ENCODE measurements at places on chromosomes 4 and X.

DNA sequence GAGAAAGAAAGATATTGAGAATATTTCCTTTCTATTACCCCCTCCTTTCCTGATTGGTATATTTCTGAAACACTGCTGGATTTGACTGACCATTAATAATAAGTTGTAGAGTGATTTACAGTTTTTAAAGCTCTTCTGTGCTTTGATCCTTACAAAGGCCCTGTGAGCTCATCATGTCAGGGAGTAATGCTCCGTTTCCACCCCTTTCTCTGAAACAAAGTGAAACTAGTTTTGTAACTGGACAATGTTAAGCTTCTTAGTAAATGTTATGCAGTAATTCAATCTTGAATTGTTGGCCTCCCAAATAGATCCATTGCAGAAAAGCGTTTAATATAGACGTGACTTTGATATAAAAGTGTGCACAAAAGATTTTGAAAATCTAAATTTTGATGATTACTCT, 190.1 kb upstream of the GNPDA2 start:
- DNase-seq = no peak

- no peak for DNase-seq
These were observed 51.6 kb downstream of the NFKB1 start for GRCh38 chr4:102552781-102553180.

DNA sequence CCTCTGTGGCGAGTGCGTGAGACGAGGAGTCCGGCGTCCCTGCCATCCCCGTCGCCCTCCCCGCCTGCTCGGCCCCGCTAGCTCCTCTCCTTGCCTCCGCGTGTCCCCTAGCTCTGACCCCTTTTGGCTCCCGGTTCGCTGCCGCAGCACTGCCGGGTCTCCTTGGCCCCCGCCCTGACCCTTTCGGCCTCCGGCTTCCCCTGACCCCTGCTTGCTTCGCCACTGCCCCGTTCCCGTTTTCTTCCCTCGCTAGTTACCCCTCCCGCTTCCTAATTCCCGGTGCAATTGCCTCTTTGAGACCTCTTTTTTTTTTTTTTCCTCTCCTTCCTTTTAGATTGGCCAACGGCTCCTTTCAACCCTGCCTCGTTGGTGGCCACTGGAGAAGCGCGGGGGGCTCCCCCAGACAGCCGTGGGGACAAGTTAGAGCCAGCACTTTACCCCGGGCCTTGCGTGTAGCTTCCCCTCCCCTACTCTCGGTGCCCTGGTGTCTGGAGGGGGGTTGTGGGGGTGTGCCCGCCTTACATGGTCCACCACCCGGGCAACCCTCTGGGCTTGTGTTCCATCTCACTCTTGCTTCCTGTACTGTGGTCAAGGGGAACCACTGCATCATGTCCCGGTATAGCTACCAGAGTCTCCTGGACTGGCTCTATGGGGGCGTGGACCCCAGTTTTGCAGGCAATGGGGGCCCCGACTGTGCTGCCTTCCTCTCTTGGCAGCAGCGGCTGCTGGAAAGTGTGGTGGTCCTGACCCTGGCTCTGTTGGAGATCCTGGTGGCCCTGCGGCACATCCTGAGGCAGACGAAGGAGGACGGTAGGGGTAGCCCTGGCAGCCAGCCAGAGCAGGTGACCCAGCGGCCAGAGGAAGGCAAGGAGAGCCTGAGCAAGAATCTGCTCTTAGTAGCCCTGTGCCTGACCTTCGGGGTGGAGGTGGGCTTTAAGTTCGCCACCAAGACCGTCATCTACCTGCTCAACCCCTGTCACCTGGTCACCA, 548 bp downstream of the TMEM164 start:
- no peak for DNase-seq

DNA sequence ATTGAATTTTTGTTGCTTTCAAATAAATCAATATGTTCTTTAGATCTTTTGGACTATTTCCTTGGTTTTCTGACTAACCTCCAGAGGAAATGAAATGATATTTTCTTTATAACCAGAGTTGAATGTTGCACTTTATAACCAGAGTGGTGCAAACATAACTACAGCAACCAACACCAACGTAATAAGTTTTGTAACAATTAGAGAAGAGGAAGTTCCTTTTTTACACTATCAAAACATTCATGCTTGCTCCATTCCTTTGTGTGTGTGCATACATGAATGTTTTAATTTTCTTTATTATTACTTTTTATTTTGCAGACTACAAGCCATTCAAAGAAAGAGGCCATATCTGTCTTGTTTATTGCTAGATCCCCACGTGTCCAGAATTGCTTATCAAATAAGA, 193.0 kb upstream of the PPP3CA start:
- no peak for DNase-seq

- no peak for DNase-seq
These were observed 12.5 kb downstream of the HPF1 start for GRCh38 chr4:169745291-169745690.

GRCh38 chrX:23662187-23662586, 5.1 kb upstream of the PRDX4 start:
- no peak for DNase-seq

DNA sequence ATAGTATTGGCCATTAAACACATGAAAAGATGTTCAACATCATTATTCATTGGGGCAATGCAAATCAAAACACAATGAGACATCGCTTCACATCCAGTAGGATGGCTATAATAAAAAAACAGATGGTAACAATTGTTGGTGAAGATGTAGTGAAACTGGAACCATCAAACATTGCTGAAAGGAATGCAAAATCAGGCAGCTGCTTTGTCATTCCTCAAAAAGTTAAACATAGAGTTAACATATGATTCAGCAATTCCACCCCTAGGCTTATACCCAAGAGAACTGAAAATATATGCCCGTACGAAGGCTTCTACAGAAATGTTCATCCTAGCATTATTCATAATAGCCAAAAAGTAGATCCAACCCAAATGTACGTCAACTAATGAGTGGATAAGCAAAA, 144.0 kb upstream of the NAP1L5 start:
- no peak for DNase-seq

DNA sequence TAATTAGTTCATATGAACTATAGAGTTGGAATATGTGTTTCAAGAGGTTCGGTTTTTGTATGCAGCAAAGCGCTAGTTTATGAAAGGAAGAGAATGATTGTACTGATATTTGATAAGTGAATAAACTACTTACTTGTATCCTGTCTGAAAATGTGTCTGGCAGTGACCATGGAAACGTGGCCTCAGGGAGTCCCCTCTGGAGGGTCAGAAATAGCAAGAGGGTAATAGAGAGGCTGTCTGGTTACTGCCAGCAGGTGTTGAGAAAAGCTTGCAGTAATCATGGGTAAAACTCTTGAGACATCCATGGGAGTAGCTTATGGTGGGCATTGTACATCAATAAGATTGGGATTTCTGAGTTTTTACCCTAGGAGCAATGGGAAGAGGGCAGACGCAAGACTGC, 77.1 kb downstream of the DCLK2 start:
- DNase-seq = no peak

DNA sequence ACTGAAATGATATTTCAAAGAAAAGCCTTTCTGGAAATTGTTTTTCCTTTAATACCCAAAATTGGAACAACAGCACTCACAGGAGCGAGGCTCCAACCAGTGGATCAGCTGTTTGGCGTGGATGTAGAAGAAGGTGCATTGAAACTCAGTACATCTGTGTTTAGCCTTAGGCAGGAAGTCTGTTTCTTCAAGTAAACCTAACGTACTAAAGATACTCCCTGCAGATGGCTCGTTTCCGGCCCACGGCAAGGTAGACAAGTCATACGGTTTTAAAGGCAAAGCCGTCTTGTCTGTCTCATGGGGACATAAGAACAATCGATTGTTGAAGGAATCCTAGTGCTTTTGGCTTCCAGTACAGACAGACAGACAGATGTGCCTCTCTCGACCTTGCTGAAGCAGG, 50.0 kb upstream of the CLCN4 start:
- peak; percentile 24 for DNase-seq

DNA sequence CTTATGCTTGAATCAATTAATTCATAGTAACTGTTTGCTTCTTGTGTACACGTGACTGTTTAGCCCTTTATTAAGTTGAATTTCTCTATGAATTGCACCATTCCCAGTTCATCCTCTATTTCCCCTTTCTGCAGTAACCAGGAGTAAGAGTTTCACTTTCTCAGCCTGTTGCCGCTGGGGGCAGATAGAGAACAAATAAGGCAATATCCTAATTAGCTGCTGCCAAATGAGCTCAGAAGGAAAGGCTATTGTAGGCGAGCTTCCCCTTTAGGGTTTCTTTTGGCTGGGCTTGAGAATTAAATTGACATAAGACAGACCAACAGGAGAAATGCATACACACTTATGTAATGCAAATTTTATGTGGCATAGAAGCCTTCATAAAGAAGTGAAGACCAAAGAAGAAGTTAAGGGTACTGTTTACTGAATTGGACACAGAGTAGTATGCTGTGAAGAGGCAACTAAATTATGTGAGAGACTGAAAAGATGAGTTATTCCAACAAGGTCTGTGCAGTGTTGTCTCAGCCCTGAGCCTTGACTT, 1594.7 kb downstream of the TECRL start:
- DNase-seq = no peak

DNA sequence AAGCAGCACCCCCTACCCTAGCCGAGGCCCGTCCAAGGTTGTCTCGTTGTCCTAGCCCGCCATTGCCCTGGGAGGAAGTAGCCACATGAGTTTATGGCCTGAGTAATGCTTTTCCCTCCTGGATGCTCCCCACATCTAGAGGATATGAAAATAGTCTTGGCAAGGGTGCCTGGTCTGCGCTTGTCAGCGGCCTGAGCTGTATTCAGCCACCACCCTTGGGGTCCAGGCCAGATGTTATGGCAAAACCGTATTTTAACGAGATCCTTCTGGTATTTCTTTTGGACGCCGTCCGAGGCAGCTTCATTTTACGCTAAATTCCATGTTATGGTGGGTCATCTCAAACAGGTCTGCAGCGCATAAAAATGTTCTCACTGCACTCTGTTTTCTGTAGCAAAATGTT, 89.3 kb downstream of the GPR143 start:
- no peak for DNase-seq

DNA sequence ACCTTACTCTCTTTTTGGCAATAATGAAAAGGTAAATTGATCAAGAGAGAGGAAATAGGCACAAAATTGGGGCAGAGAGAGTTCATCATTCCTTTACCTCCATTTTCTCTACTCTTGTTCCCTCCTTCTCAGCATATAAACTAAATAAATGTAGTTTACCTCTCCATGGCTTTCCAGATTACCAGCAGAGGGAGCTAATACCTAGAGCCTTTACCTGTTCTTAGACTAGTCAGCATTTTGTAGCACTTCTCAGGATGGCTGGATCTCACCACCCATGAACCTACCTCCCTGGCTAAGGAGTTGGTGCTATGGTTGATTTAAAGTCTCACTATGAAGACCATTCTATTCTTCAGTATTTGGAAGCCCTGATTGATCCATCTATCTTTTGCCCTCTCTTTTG, 15.7 kb downstream of the OFD1 start:
- DNase-seq = no peak

- DNase-seq = no peak
These were observed 96.5 kb upstream of the MAOA start for GRCh38 chrX:43559644-43560043.

DNA sequence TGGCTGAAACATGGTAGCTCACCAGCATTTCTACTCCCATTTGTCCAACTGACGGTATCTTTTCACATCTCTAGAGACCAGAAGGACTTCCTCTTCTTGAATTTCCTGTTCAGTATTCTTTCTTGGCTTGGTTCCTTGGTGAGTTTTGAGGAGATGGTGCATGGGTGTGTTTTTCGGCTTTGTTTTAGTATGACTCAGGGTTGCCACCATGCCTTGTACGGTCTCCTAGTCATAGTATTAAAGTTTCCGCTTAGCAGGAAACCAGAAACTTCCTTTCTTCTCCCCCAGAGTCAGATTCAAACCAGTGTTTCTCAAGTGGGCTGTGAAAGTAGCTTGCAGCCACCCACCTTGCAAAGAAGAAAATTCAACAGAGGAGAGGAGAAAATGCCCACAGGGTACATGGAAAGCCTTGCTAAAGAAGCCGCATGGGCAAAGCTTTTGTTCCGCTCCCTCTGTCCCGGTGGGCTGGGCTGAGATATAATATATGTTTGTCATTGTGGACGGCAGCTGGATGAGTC, 5.7 kb downstream of the CD99 start:
- DNase-seq = peak; percentile 44

DNA sequence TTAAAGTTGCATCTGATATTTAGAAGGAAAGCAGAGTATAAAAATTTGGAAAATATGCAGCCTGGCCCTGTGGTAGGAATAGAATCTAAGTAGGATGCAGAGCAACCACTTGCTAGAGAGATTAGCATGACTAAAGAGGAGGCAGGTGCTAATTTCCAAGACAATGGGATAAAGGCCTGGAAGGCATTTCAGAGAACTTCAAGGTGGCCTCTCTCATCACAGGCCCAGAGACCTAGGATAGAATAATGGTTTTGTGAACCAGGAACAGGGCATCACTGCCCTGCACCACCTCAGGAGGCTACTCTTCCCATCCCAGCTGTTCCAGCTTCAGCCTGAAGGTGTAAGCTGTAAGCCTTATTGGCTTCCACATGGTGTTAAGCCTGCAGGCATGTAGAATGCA, 621.7 kb upstream of the HS3ST1 start:
- no peak for DNase-seq

GRCh38 chr4:108342325-108342970, 173.7 kb upstream of the LEF1 start:
- DNase-seq = no peak

DNA sequence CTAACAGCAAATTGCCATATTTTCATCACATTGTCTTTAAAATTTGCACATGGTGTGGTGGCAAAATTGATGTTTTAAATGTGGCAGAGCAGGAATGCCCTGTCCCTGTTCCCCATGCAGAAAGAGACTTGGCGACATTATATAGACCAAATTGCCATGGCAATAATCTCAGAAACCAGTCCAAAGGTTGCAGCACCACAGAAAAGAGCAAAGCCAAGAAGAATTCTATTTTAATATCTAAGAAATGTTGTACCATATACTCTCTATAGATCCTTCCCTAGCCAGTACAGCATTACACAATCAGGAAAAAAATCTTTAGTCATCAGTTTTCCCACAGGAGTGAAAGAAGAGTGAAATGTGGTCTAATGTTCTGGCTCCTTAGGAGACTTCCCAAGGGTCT, 80.0 kb downstream of the UGT2B28 start:
- no peak for DNase-seq

DNA sequence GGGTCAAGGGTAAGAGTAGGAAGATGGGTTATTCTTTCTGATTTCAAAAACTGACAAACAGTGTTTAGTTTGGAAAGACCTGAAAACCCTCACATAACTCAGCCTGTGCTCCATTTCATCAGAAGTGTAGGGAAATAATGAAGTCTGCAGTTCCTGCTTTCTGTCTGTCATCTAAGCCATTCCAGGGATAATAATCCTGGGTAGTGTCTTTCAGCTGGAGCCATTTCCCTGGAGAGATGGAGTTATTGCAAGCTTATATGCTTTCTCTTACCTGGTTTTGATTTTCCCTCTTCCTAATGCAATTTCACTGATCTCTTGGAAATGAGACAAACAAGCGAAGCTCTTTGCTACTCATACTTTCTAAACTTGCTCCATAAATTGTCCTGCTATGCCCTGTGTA, 824.8 kb upstream of the LCORL start:
- DNase-seq = no peak

Measured in stimulated activated CD8-positive, alpha-beta memory T cell treated with anti-CD3 and anti-CD28 coated beads, Interleukin-7, amount 100 ng/mL, for 4 hours (primary cell).